ENCODE measurements at places on chromosomes 1 and 21.

DNA sequence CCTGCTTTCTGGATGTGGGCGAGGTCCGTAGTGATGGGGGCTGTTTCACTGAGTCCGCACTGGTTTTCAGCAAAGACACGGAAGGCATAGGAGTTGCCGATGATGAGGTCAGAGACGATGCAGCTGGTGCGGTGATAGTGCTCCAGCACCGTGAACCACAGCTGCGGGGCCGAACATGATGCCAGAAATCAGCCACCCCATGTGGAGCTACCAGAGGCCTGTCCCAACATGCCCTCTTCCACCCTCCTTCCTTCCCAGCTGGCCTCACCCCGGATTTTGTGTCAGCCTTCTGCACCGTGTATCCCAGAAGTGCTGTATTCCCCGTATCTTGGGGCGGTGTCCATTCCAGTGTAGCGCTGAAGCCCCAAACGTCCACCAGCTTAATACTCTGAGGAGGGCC lies 10.0 kb downstream of the MYBPHL start:
- DNase-seq, result no peak

- DNase-seq, result no peak
Observed at GRCh38 chr1:236502972-236503639, 20.7 kb upstream of the LGALS8 start.

- DNase-seq, result no peak
Observed at GRCh38 chr1:225811622-225812487, 1.9 kb downstream of the EPHX1 start.

DNA sequence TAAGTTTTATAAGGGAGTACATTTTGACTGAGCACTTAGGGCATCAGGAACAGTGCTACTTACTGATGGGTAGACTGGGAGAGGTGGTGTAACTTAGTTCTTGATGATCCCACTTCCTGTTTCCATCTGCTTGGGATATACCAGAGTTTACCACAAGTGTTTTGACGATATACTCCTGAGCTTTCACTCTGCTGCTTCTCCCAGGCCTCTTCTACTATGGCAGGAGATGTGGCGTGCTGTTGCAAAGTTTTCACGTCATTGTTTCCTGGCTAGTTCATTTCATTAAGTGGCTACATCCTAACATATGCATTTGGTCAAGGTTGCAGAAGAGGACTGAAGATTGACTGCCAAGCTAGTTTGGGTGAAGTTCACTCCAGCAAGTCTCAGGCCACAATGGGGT lies 41.3 kb upstream of the LAMC2 start:
- DNase-seq, result no peak

- no peak for DNase-seq
Observed at GRCh38 chr1:206772243-206772937, at the start of gene IL10. TSS of gene IL10 (minus strand) at chr1:206772494. CDS start at chr1:206772435, 59 bp downstream.

DNA sequence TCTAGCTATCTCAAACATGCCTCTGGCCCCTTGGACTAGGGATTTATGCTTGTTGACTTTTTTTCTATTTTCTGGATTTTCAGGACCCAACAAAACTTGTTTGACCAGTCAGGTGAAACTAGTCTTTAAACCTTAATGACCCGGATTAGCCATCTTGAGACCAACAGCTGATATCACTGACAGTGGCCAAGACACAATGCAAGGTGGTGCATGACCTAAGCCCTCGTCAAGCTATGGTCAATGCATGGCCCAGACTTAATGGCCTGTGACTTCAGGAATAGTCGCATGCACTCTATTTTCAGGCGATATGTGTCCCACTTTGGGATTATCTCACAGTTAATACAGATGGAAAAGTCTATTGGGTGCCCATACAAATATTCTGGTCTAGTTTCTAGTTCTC lies 190.4 kb downstream of the ZBTB18 start:
- no peak for DNase-seq

- no peak for DNase-seq
Observed at GRCh38 chr1:192524223-192524622, 51.4 kb upstream of the RGS1 start.

DNA sequence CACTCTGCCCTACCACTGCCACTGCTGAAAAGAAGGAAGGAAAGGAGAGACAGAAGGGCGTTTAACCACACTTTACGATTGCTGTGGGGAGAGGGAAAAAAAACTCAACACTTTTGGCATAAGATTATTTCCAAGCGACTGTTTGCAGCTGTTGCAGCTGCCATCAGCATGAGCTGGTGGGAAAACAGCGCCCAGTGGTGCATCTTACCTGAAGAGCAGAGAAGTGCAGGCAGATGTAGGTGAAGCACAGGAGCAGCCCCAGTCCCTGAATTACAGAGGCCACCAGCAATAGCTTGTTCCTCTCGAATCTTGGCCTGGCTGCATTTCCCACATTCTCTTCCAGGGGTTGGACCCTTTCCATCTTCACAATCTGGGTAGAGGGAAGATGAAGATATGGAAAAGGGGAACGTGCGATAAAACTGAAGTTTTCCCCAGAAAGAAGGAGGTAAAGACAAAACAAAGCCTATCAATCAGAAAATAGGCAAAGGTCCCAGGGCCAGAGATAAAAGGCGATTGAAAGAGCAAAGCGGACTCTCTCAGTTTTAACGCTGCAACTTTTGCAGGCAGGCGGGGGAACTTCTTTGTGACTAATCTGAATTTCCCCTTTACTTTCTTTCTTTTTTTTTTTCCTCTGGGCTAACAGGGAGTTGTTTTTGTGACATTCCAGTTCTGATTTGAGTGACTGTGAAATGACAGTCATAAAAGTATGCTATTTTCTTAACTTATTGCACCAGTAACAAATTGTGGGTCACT lies at the start of gene TNFSF4:
Gene TNFSF4, minus strand, starts transcription at position 516 of the 753 bp plus-strand sequence. Its CDS starts 155 bp downstream, at position 361.
- DNase-seq, result no peak

- DNase-seq, result no peak
Observed at GRCh38 chr1:168491527-168492164, 52.2 kb downstream of the XCL2 start.

GRCh38 chr1:21590934-21591333 lies 78.2 kb downstream of the RAP1GAP start:
- no peak for DNase-seq

GRCh38 chr1:235931171-235931738 lies 64.5 kb upstream of the LYST start:
- no peak for DNase-seq

GRCh38 chr1:186654741-186655140 lies 25.5 kb downstream of the PTGS2 start:
- no peak for DNase-seq

- no peak for DNase-seq
Observed at GRCh38 chr1:227447531-227447990, 115.8 kb upstream of the ZNF678 start.

GRCh38 chr1:58308206-58308605 lies 238.3 kb downstream of the OMA1 start:
- DNase-seq, result no peak

DNA sequence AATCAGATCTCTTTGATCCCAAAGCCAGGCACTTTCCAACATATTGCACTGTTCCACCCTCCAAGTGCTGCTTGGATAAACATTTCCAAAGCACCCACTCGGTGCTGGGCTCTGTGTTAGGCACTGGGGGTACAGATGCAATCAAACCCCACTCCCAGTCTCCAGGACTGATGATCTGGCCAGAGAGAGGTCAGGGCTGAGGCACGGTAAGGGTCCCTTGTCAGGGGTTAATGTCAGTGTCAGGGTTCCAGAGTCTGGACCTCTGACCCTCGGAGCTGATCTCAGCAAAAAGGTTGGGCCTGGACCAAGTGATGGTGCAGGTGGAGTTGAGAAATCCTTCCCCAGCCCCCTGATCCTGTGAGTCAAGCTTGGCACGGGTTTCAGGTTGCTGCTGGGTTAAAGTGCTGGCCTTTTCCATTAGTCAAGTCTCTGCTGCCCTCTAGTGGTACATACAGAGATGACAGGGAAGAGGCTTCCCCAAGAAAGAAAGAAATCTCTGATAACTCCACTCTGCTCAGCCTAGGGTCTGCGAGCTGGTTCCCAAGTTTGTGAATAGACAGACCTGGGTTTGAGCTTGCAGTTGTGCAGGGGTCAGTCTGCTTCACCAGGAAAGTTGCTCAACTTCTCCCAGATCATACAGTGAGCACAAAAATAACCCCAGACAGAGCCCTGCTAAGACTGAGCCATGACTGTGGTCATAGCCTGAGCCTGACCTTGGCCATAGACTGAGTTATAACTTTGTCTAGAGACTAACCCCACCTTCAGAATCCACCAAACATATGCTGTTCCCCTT lies 74.6 kb downstream of the DMRTA2 start:
- DNase-seq, result no peak

DNA sequence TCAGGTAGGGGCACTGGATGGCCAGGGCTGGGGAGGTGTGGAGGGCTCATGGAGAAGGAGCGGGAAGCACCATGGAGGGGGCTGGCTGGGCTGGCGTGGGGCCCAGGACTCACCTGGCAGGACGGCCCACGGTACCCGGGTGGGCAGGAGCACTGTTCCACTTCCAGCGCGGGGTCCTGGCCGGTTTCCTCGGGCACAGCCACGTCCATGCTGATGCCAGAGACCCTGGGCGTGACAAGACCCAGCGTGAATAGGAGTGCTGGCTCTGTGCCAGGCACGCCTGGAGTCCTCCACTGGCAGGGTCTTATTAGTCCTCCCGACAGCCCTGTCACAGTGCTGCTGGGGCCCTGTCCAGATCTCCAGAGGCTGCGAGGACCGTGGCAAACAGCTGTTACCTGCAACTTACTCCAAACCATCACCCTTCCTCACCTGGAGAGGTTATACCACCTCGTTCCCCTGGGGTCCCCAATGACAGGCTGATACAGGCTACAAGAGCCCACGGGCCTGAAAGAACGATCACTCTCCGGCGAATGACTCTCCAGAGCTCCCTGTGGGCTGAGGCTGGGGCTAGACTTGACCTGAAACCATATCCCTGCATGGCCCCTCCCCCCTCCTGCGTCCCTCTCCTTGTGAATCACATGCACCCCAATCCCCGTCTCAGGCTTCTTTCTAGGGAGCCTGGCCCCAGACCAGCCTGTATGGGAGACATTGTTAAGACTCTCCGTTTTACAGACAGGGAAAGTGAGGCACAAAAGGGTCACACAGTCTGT lies 62.1 kb downstream of the HSPG2 start:
- DNase-seq, result no peak

GRCh38 chr1:32405672-32406467 lies 11.6 kb upstream of the BSDC1 start:
- DNase-seq, result no peak

GRCh38 chr1:11602424-11602823 lies 51.8 kb downstream of the FBXO2 start:
- no peak for DNase-seq

DNA sequence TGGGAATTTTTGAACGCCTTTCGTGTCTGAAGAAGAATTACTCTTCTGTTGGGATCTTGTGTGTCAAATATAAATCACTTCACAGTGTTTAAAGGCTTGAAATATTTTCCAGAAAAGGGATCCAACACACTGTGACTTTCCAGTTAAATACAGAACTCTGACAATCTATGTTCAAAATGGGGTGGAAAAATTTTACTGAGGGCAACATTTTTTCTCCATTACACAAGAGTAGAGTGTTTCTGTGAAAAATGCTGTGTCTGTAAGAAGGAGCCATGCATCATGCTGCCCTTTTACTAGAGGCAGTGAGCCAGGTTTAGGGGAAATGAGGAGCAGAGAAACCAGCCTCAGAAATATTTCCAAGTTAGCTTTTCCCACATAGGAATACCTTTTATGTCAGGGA lies 86.5 kb downstream of the VPS13D start:
- DNase-seq, result no peak

- DNase-seq, result no peak
Observed at GRCh38 chr1:216750031-216750627, 26.9 kb upstream of the ESRRG start.

GRCh38 chr1:214727274-214727673 lies 124.3 kb downstream of the CENPF start:
- no peak for DNase-seq

DNA sequence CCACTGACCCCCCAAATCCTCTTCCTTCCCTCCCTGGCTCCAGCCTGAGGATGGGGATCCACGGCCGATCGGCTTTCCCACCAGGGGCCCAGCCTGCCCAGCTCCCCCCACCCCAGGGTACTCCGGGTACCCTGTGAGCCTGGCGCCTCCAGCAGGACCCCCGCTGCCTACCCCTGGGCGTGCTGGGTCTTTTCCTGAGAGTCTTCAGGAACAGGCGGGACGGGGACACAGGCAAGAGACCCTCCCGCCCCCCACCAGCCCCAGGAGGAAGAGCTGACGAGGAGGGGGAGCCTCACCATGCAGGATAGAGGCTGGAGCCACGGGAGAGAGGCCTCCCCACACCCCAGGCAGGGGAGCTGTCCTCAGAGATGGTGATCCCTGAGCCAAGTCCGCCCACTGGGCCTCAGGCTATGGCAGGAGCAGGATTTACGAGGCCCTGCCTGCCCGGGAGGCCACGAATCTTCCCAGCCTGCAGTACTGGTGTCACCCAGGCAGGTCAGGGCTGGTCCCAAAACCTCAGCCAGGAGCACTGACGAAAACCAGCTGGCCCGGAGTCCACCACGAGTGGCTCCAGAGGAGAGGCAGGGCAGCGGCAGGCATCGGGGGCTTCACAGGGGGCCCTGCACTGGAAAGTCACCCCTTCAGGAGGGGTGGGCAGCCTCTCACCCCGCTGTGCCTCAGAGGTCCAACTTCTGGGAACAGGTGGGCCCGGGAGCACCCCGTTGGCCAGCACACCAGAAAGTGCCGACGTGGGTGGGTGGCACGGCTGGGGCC lies 58.0 kb downstream of the MEGF6 start:
- DNase-seq, result no peak

GRCh38 chr1:84691122-84691783 lies 992 bp upstream of the SSX2IP start:
- no peak for DNase-seq

DNA sequence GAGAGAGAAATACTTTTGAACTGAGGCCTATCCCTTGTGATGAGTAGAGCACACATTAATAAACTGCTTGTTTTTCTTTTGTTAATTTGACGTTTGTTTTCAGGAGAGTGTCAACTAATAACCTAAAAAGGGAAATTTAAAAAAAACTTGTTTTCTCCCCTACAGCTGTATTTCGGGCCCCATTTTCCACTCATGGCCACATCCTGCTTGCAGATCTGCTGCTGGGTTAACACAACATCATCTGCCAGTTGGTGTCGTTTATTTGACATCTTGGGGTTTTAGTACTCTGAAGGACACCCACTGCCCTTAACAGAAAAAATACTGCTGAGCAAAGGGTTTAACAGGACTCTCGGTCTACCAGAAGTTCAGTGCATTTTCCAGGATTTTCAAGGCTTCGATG lies 848 bp upstream of the PYHIN1 start:
- DNase-seq, result no peak

DNA sequence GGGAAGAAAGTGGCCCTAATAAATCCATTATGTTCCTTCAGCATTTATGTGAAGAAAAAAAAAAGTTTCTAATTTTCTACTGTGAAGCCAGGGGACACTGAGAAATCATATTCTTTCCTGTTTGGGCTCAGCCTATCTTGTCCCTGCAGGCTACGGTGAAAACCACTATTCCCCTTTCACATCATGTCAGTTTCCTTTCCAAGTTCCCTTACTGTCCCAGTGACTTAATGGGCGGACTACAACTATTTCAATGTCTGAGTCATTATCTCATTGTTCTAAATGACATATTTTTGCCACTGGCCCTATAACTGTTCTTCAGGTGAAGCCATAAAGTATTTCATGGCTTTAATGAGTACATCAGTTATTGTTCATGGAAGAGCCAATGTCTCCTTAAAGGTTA lies 71.3 kb upstream of the BEND5 start:
- no peak for DNase-seq

Measured in nucleus accumbens (tissue), 56 donors.